ENCODE measurements at places on chromosomes 13 and 19.

DNA sequence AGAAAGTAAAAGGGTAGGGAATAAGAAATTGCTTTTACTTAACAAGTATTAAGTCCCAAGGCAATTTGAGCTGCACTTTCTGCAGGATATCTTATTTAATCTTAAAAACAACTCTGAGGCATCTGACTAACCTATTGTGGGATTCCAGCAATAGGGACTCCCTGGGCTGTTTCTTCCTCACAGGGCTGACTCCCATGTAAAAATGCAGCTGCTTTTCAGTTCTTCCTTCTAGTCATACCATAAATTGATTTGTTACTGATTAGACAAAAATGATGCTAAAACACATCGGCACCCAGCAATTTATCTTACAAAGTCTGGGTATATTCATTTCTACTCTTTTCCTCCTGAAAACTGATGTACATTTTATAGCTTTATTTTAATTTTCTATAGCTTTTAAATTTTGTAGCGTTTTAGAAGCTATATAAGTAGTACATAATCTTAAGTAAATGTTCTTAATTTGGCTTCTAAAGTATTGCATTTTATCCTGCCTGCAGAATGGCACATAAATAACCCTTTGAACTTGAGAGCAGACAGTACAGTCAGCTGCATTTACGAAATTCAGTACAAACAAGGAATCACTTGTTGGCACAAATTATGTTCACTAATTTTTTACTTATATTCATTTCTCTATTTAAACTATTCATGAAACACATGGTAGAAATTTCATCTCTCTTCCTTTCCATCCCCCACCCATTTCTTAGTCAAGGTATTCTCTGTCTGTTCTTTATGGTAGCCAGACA lies 102.4 kb upstream of the FRY start:
- DNase-seq: no peak

DNA sequence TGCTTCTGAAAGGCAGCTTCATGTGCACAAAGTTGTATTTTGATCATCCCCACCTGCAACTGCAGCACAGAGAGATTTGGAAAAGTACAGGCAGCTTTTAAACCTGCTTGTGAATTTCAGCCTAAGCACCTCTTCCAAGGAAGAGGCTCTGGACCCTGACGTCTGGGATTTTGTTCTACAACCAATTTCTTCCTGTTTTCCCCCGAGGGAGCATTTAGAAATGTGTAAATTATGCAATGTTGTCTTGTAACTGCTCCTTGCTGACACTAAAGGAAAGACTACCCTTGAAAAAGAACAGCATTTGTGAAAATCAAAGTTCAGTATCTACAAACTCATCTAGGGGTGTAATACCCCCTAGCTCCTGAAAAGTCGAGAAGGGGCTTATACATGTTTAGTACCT lies 15.4 kb downstream of the MED26 start:
- DNase-seq: no peak

GRCh38 chr19:3243819-3244700 lies 19.6 kb downstream of the CELF5 start:
- DNase-seq: peak; percentile 30

- DNase-seq: no peak
Observed at GRCh38 chr13:45327253-45327955, 13.6 kb downstream of the TPT1 start.

DNA sequence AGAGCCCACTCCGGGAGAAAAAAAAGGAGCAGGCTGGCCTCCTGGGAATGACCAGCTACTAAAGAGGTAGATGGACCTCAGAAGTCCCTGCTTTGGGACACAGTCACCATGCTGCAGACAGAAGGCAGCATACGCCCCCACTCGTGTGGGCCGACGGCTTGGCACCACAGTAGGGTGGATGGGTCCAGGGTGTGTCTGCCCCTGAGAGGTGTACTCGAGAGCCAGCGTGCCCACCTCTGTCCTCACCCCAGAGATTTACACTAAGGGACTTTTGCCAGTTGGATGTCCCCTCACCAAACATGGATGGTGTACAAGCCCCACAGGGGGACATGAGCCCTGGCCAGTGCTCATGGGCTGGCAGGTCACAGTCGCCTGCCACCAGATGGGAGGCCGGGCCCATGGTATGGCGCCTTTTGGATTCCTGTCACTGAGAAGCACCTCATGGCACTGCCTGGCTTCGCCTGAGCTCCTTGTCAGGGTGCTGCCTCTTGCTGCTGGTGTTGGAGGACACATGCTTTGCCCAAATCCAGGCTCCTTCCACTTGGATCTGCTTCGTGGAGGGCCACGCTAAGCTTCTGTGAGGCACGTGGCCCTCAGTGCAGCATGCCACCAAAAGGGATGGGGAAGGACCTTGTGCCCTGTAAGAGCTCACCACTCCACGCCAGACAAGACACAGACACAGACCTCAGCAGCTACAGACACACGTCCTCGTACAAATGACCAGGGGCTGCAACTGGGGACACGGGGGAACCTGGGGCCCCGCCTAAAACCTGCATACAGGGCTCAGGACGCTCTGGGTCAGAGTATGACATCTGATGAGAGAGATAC lies 13.3 kb upstream of the EPHX3 start:
- no peak for DNase-seq

- DNase-seq: no peak
Observed at GRCh38 chr19:36060430-36060829, 5.7 kb downstream of the WDR62 start.

DNA sequence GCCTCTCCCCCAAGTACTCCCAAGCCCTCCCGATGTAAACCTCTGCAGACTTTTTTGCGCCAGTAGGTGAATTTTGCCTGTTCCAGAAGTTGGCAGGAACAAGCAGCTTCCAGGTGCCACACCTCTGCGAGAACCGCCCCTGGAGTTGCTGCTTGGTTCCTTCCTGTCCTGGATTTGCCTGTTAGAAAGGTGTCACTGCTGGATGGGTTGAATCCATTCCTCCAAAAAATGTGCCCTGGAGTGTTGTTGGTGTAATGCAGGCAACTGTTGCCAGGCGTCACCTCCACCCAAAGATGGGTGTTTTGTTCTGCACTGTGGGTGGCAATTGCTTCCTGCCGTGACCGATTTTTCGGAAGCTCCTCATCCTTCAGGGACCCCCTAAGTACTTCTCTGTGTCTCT lies 5.7 kb downstream of the PGPEP1 start:
- DNase-seq: no peak

DNA sequence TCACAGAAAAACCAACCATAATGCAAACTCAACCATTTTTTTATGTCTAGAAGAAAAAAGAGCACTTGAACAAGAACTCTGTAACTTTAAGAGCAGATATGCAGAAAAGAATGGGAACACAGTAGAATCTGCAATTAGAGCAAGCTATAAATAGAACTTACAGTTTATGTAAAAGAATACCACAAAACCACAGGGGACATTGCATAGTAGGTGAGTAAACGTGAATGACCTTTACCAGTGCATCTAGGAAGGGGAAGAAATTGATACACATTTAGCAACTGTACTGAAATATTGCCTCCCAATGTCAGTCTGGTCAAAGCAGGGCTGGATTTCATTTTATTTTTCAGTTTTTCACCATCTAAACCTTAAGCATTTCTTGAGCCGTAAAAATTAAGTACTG lies 242.2 kb upstream of the EDNRB start:
- no peak for DNase-seq

- DNase-seq: no peak
Observed at GRCh38 chr19:10548746-10549276, 5.1 kb downstream of the ATG4D start.

DNA sequence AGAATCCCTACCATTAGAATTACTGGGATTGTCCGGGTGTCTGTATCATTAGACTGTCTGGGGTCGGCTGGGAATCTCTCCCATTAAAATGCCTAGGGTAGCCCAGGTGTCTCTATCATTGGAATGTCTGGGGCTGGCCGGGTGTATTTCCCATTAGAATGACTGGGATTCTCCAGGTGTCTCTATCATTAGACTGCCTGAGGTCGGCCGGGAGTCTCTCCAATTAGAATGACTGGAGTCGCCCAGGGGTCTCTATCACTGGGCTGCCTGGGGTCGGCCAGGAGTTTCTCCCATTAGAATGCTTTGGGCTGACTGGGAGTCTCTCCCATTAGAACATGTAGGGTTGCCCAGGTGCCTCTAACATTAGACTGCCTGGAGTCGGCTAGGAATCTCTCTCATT lies 1560.7 kb downstream of the UQCRFS1 start:
- no peak for DNase-seq

GRCh38 chr13:73983109-73983508 lies 151.1 kb downstream of the KLF12 start:
- no peak for DNase-seq

- DNase-seq: no peak
Observed at GRCh38 chr13:98083936-98084335, 59.0 kb upstream of the FARP1 start.

GRCh38 chr13:98495627-98496478 lies 81.1 kb downstream of the STK24 start:
- DNase-seq: no peak

DNA sequence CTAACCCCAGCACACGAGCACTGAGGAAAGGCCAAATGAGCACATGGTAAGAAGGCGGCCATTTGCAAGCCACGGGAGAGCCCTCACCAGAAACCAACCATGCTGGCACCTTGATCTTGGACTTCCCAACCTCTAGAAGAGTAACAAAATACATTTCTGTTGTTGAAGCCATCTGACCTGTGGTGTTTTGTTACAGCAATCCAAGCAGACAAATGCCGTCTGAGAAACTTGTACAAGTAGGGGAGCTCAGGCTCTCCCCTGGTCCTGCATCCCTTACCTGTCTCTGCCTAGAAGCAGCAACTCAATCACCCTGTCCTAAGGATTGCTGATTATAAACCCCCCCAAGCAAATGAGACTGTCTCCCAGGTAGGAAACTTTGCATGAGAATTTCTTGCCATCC lies 255.0 kb upstream of the MAB21L1 start:
- DNase-seq: no peak

- no peak for DNase-seq
Observed at GRCh38 chr19:51108805-51109146, 567 bp upstream of the CTU1 start.

- DNase-seq: no peak
Observed at GRCh38 chr13:85565652-85566051, 233.6 kb downstream of the SLITRK6 start.

DNA sequence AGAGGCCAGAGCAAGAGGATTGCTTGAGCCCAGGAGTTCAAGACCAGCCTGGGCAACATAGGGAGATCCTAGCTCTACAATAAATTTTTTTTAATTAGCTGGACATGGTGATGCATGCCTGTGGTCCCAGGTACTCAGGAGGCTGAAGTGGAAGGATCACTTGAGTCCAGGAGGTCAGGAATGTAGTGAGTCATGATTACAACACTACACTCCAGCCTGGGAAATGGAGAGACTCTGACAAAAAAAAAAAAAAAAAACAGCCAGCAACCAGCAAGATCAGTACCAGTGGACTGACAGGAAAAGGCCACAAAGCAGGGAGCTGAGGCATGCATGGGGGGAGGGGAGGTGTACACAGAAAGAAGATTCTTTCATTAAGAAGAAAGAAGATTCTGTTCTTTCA lies 52.7 kb upstream of the RFXAP start:
- no peak for DNase-seq

DNA sequence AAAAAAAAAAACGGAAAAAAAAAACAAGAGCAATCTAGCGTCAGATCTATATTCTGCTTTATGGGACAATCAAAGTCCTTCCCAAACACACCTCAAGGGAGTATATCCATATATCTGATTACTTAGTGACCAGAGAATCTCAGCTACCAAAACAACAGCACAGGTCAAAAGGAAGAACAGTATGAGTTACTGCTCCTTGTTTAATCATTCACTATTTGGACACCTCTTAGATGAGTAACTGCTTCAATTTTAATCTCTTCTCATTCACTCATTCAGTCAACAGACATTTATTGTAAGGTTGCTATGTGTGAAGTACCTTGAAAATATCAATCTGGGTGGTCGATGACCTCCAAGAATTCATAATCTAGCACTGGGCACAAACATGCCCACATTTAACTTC lies 193.2 kb downstream of the IRS2 start:
- no peak for DNase-seq

DNA sequence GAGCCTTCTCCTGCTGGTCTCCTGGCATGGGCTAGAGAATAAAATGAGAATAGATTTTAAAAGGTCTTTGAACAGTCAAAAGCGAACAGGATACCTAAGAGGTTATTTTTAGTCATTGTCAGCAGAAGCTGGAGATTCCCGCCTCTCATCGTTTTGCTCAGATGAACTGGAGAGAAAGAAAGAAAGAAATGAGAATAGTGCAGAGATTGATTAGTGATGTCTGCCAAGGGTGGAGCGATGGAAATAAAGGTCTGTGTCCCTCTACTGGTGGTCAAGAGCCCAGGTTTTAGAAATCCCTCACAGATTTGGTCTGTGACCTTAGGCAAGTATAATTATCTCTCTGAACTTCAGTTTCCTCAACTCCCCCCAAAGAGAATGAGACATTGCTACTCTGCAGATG lies 5.3 kb downstream of the NCAN start:
- no peak for DNase-seq

GRCh38 chr19:1762243-1763117 lies 9.2 kb downstream of the ONECUT3 start:
- no peak for DNase-seq

DNA sequence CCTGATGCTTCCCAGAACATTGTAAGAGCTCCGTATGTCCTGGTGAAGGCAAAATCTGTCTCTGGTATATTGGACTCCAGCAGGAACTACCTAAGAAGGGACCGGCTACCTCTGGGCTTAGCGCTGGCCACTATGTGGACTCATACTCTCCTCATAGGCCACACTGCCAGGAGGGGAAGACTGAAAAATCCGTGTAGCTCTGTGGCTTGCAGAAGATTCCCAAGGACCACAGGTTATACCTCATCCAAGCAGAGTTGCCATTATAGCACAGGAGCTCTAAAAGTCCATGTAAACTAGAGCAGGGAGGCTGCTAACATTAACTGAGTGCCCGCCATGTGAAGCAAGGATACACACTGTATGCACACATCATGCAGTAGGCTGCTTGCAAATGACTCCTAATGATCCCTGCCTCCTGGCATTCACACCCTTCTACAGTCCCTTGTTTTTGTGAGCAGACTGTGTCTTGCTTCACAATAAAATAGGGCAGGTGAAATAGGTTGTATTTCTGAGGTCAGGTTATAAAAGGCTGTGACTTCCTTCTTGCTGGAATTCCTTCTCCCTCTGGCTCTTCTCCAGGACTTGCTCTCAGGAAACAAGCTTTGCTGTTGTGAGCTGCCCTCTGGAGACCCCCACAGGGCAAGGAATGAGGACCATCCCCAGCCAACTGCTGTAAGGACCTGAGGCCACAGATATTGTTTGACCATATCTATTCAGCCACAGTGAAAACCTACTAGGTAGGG lies 192.6 kb upstream of the UBL3 start:
- no peak for DNase-seq

GRCh38 chr13:97028441-97029299 lies 34.4 kb upstream of the OXGR1 start:
- peak; percentile 51 for DNase-seq

- no peak for DNase-seq
Observed at GRCh38 chr19:1471515-1472160, 7.4 kb downstream of the C19orf25 start.

DNA sequence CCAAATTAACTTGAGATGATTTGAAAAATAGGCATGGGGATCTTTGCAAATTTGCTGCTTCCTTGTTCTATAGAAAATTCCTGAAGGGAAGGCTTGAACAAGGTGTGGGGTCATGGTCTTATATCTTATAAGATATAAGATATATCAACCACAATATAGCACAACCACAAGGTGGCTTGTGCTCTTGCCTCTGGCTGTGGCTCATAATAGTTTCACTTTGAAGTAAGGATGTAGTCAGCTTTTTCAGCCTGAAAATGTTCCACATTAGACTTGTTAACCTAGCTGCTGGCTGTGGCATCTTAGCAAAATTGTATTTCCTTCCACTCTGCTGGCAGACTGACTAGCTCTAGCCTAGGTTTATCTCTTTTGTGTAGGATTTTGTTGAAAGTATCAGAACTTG lies 169.7 kb downstream of the KLF5 start:
- DNase-seq: peak; percentile 10

Data from CD4-positive, alpha-beta T cell treated with Interleukin-15 for 4 hours (primary cell).